ENCODE measurements at places on chromosomes 12 and 14.

DNA sequence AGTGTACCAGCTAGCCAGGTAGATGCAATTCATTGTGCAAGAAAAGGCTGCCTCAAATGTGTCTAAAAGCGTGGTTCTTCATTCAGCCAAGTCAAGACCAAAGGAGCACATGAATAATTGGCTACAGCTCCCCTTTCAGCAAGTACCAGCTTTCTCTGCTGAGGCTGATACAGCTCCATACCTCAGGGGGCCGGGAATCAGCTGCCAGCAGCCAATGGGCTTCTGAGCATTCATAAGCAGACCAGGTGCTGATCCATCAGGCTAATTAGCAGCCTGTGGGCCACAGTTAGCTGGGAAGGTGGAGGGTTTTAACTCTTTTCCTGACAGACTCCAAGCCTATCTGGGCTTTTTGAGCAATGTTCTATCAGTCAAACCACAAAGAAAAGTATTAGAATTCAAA is 264.7 kb downstream of the APAF1 start:
- no peak for DNase-seq

DNA sequence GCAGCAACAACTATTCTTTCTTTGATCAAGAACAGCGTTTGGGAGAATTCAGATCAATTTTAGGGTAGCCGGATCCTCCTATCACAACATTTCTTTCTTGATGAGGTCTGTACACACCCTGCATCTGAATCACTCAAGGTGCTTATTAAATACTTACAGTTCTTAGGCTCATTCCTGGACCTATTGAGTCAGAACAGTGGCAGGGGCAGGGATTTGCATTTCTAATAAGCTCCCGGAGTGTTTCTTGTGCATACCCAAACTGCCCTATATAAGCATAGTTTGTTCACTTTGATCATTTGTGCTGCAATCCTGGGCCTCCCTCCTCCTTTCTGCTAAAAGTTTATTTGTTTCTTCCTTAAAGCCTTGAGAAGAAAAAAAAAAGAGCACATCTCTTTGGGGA is 80.5 kb upstream of the RPH3A start:
- no peak for DNase-seq

- no peak for DNase-seq
Observed at GRCh38 chr14:96091941-96092411, 52.8 kb downstream of the C14orf132 start.

DNA sequence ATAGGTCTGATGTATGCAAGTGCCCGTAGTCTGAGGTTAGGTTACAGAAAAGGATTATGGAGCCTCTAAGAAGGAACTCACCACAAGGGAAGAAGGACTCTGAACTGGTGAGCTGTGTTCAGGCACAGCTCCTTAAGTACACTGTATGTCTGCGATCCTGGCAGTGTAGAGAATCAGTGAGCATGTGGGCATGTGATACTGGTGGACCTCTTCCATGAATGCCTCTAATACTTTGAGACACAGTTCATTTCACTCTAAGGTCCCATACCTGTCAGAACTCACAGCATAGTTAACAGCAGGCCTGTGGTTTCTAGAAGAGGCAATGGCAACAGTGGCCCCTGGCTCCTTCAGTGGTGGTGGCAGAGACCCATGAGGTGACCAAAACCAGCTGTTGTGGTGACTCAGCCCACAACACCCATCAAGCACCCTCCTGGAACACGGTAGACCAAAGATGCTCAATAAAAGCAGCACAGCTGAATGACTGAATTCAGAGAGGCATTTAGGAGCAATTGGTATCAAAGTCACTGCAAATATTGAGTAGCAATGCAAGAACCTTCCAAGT is 6.9 kb upstream of the OR6J1 start:
- DNase-seq: peak; percentile 22

DNA sequence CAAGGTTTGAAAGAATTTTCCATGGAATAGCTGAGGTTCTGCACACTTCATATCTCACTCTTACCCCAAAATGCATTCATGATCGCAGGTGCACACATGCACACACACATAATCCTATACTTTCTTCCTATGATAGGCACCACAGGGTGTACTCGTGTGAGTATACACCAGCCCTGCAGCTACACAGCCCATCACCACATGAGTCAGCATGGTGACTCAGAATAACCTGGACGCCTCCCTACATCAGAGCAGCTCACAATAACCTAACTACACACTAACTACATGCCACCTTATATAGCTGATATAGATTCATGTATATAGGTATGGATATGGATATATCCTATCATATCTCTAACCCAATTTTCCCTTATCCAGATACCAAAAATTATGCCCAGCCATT is 850.2 kb upstream of the TMEM132C start:
- DNase-seq: no peak

GRCh38 chr14:89011355-89012281 is 187.2 kb downstream of the TTC8 start:
- DNase-seq: no peak

- DNase-seq: no peak
Observed at GRCh38 chr14:37167151-37168047, 5.0 kb downstream of the SLC25A21 start.

- DNase-seq: no peak
Observed at GRCh38 chr12:22380031-22380430, 45.5 kb upstream of the ST8SIA1 start.

DNA sequence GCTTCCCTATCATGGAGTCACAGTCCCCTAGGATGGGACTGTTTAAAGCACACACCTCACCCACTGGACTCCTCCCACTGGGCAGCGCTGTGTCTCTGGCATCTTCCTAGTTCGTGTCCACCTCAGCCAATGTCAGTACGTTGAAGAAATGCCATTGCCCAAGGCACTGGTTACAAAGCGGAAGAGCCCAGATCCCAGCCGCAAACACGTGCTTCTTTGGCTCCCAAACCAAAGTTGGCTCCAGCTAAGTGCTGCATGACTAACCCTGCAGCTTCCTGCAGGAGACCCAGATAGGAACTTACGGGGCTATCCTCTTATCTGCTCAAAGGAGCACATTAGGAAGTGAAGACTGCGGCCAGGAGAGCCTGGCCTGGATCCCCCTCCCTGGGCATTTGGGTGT is 9.3 kb downstream of the SYNE3 start:
- DNase-seq: no peak

GRCh38 chr14:21069388-21070082 is 569 bp upstream of the ARHGEF40 start:
- no peak for DNase-seq

- DNase-seq: no peak
Observed at GRCh38 chr14:79442786-79443185, 768.5 kb downstream of the DIO2 start.

- no peak for DNase-seq
Observed at GRCh38 chr12:46944088-46944487, 118.3 kb upstream of the SLC38A4 start.

- DNase-seq: no peak
Observed at GRCh38 chr12:45336331-45336730, 120.4 kb downstream of the ANO6 start.
